Right ventricle myocardium inferior (tissue), 1 donor: ENCODE measurements at places on chromosomes 16 and 17.
A peak's percentile ranks its signal among the peaks of the same experiment; 100 is the strongest.

DNA sequence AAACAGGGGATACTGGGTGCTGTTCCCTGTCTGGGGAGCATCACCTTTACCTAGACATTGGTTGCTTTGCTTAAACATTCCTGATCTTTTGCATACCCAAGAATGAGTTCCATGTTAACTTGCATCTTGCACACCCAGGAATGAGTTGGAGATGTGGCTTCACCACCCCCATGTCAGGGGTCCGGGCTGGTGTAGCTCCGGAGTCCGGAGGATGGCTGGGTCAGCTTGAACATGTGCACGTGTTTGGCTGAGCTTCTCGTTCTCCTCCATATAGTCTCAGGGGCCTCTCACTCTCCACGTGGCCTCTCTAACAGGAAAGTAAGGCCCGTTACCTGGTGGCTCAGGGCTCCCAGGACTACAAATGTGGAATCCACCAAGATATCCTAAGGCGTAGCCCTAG, 18.2 kb upstream of the AMZ2 start:
- no peak for DNase-seq

GRCh38 chr17:17703140-17703919, 22.1 kb downstream of the RAI1 start:
- no peak for DNase-seq

DNA sequence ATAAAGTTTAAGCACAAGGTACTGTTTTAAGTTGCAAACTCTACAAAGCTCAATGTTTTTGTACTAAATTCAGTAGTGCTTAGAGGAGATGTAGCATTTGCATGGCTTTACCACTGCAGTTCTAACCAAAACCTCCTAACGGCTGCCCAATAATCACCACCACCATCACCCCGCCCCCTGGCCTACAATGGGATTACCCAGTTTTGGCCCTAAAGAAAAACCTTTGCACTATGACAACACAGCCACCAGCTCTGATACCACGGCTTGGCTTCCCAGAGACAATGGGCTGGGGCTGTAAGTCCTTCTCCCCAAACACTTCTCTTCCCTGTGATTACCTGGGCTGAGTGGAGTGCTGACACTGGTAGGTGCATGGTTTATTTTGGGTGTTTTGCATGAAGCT, 58.4 kb upstream of the MTMR4 start:
- DNase-seq = no peak

- DNase-seq = peak; percentile 66
These were observed 35.5 kb upstream of the CDC42EP4 start for GRCh38 chr17:73347351-73347750.
